ENCODE measurements at places on chromosomes 13 and 19. TPM values are rescaled to one million over a fixed set of nuclear protein-coding genes. Genes with fewer than 3 reads are reported as not detected.

DNA sequence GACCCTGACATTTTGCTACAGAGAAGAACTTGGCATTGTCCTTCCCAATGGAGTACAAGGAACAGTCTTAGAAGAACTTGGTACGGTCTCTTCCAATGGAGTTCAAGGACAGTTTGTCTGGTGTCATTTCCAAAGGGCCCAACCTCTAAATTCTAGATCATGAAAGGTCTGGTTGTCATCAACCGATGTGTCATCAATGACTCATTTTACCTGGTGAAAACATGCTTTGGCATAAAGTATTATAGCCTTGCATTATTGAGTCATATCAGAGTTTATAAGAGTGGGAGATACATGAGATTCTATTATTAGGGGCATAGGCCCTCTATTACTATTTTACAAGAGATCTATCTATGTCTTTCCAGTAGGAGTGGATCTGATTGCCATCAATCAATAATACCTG is 4.3 kb downstream of the CYP2B6 start:
- no peak overlapping the region for H3K4me3 ChIP-seq
- H3K27ac ChIP-seq = no peak overlapping the region
- no peaks in the 10 kb centered on the region for H3K27me3 ChIP-seq
- H3K4me1 ChIP-seq = no peaks in the 10 kb centered on the region

Gene COLGALT1
- 69.5 TPM for polyA plus RNA-seq

- no peak overlapping the region for H3K27ac ChIP-seq
- no peaks in the 10 kb centered on the region for H3K4me1 ChIP-seq
- no peaks in the 10 kb centered on the region for H3K36me3 ChIP-seq
Observed at GRCh38 chr13:76014406-76015318, 378.5 kb downstream of the LMO7 start.

DNA sequence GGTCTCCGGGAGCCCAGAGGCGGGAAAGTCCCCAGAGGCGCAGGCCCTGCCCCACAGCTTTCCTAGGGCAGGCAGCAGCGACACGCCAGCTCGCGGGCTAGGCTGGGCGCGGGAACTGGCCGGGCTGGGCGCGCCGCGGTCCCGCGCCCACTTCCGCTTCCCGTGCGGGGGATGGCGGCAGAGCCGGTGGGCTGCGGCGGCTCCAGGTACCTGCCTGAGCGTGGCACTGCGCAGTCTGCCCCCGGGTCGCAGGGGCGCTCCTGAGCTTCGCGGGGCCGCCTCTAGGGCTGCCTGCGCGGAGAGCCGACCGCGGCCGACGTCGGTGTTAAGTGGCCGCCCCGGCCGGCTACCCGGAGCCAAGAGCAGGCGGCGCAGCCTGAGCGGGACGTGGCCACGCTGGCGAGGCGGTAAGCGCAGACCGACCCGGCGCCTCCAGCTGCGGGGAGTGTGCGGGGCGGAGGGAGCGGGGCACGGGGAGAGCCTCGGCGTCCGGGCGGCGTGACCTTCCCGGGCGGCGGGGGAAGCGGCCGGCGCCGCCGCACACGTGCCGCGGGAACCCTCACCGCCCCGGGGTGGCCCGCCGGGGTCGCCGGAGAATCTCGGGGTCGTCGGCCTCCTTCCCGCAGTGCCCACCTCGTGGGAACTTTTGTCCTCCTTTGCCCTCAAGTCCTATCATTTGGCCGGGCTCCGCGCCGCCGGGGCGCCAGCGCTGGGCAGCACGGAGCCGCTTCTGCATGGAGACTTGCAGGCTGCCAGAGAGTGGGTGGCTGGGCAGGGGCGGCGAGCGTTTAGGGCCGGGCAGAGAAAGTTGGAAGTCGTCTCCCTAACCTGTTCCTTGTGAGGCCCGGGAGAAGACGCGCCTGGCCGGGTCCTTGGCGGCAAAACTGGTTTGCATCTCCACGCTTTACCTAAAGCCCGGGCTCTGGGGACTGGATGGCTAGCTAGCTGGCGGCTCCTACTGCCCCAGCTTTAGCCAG is 31.4 kb upstream of the MPHOSPH8 start:
- no peaks in the 10 kb centered on the region for H3K36me3 ChIP-seq
- H3K27ac ChIP-seq = no peak overlapping the region
- H3K4me1 ChIP-seq = no peaks in the 10 kb centered on the region
- peak overlapping the region; percentile 52 for H3K4me3 ChIP-seq
- H3K27me3 ChIP-seq = peaks cover 18% of the 10 kb centered on the region

GRCh38 chr13:30978981-30979956 is 46.8 kb downstream of the TEX26 start:
- peaks cover 10% of the 10 kb centered on the region for H3K27me3 ChIP-seq
- no peaks in the 10 kb centered on the region for H3K36me3 ChIP-seq
- DNase-seq = peak; percentile 26
- H3K4me3 ChIP-seq = no peak overlapping the region

Gene FREM2
- polyA plus RNA-seq = 0.16 TPM

GRCh38 chr13:43770871-43771270 is 15.9 kb downstream of the ENOX1 start:
- H3K4me3 ChIP-seq = no peak overlapping the region
- H3K27ac ChIP-seq = no peak overlapping the region
- H3K36me3 ChIP-seq = no peaks in the 10 kb centered on the region
- no peaks in the 10 kb centered on the region for H3K27me3 ChIP-seq
- peaks cover 3% of the 10 kb centered on the region for H3K4me1 ChIP-seq
- DNase-seq = no peak

GRCh38 chr19:28641395-28641794 is 571.6 kb downstream of the UQCRFS1 start:
- H3K4me1 ChIP-seq = no peaks in the 10 kb centered on the region
- no peak overlapping the region for H3K27ac ChIP-seq
- H3K27me3 ChIP-seq = no peaks in the 10 kb centered on the region
- no peak overlapping the region for H3K4me3 ChIP-seq
- no peaks in the 10 kb centered on the region for H3K36me3 ChIP-seq

DNA sequence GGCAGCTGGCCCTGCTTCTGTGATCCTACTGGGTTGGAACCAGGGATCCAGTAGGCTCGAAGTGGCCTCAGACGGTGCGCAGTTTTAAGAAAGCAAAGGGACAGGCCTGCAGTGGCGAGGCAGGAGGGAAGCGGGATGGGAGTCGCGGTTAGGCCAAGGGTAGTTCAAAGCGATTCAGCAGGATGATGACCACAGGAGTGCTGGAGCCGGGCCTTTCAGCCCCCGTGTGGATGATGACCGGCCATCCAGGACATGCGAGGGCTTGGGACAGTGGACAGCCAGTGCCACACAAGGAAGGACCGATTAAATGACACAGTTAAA is 854 bp downstream of the RNASEH2B start:
- DNase-seq = no peak
- H3K27me3 ChIP-seq = no peaks in the 10 kb centered on the region
- H3K27ac ChIP-seq = peak overlapping the region; percentile 96
- H3K36me3 ChIP-seq = peaks cover 9% of the 10 kb centered on the region
- H3K4me3 ChIP-seq = peak overlapping the region; percentile 79
- peaks cover 29% of the 10 kb centered on the region for H3K4me1 ChIP-seq

- no peak for DNase-seq
- no peak overlapping the region for H3K27ac ChIP-seq
- no peaks in the 10 kb centered on the region for H3K36me3 ChIP-seq
- H3K27me3 ChIP-seq = no peaks in the 10 kb centered on the region
- no peaks in the 10 kb centered on the region for H3K4me1 ChIP-seq
- H3K4me3 ChIP-seq = no peak overlapping the region
Observed at GRCh38 chr13:78045916-78046315, 127.3 kb upstream of the EDNRB start.

Gene STOML3
- polyA plus RNA-seq = 0.23 TPM

DNA sequence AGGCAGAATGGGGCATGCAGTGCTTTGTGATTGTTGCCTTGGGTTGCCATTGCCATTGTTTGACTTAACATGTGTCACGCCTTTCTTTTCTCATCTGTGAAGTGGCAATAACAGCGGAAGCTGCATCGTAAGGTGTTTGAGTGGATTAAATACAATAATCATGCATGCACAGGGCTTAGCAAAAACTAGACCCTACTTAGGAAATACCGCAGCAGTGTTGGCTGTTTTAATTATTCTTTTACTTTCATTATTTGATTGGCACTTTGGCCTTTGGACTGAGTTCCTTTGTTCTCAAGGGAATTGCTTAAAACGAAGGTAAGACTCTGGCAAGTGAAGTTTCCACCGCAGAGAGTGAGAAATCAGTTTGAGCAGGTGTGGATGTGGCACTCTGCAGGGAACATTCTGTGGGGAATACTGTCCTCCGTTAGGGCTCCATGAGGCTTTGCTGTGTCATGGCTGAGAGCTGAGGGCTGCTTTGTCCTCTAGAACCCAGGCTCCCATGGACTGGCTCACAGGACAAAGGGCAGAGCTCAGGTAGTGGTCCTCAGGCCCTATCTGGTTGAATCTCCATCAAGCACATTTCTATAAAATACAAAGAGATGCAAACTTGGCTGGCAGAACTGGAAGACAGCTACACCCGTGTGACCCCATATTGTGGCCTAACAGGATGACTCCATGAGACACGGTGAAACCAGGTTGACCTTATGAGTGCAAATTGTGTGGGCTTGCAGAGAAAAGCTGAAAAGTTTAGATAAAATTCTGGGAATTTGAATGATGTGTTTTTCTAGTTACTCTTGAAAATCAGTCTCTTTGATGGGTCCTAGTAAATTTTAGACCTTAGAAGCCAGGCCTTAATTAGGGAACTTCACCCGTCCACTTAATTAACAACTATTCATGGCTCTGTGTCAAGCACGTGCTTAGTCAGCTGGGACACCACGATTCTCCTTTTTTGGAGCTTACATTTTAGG is 407.2 kb downstream of the KCNRG start:
- H3K27me3 ChIP-seq = no peaks in the 10 kb centered on the region
- no peak for DNase-seq
- H3K4me1 ChIP-seq = peaks cover 12% of the 10 kb centered on the region
- no peak overlapping the region for H3K27ac ChIP-seq
- H3K36me3 ChIP-seq = no peaks in the 10 kb centered on the region

Gene TINCR
- polyA plus RNA-seq = 0.71 TPM

Gene ZNF229
- 1.5 TPM for polyA plus RNA-seq
